ENCODE measurements at places on chromosomes 7 and 10.

GRCh38 chr7:47666164-47666862 is 84.4 kb upstream of the TNS3 start:
- no peak for DNase-seq

- no peak for DNase-seq
Observed at GRCh38 chr7:26898891-26899290, 34.5 kb upstream of the SKAP2 start.

DNA sequence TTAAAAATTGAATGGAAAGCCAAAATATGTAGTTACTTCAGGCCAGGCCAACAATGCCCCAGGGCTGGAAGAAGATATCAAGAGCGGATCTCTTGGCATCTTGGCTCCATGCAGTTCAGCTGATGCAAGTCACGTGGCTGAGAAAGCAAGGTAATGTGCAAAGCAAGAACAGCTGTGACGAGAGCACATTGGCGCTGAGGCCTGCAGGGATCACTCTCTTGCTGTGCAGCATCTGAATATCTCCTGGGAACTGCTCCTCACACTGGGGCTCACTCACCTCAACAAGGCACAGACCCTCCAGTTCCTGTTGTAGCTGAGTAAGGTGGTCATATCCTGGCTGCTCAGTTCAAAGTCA is 14.0 kb downstream of the AKR1B1 start:
- no peak for DNase-seq

GRCh38 chr7:116932566-116932965 is 20.7 kb upstream of the ST7 start:
- DNase-seq = no peak

- no peak for DNase-seq
Observed at GRCh38 chr10:18400201-18400905, 251.0 kb downstream of the NSUN6 start.

GRCh38 chr7:3965794-3966395 is 664.8 kb downstream of the SDK1 start:
- no peak for DNase-seq

- DNase-seq = no peak
Observed at GRCh38 chr10:5983774-5984173, 6.4 kb upstream of the IL15RA start.

All from activated CD8-positive, alpha-beta memory T cell treated with anti-CD3 and anti-CD28 coated beads, Interleukin-2, amount 50 U/mL, for 48 hours (primary cell).